Memory B cell (primary cell): ENCODE measurements at places on chromosomes 11 and 22.

GRCh38 chr11:86483940-86484794 lies 109.5 kb downstream of the CCDC81 start:
- no peak for DNase-seq

- no peak for DNase-seq
Measured at GRCh38 chr11:61332281-61332796, 566 bp downstream of the DDB1 start.

DNA sequence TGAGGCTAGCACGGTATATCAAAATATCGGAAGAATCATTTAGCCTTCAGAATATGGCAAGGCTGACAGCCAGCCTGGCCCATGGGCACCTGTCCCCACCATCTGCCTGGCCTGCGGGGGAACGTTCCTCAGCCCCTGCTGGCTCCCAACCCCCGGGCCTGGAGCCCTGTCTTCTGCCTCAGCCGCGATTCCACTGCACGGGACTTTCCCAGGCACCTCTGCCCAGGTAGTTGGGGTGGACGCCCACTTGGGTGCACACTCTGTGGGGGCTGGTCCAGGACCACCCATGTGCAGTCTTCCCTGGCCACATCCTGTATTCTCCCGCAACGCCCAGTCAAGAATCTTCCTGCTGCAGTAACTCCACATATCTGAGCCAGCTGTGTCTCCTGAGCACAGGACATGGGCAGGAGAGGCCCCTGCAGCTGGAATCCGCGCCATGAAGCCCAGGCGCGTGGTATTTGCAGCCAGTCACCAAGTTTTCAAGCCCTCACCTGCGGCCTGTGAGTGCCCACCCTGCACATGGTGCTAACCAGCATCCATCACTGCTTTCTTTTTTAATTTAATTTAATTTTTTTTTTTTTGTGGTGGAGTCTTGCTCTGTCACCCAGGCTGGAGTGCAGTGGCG lies 77.9 kb downstream of the KCNQ1 start:
- DNase-seq, result no peak

DNA sequence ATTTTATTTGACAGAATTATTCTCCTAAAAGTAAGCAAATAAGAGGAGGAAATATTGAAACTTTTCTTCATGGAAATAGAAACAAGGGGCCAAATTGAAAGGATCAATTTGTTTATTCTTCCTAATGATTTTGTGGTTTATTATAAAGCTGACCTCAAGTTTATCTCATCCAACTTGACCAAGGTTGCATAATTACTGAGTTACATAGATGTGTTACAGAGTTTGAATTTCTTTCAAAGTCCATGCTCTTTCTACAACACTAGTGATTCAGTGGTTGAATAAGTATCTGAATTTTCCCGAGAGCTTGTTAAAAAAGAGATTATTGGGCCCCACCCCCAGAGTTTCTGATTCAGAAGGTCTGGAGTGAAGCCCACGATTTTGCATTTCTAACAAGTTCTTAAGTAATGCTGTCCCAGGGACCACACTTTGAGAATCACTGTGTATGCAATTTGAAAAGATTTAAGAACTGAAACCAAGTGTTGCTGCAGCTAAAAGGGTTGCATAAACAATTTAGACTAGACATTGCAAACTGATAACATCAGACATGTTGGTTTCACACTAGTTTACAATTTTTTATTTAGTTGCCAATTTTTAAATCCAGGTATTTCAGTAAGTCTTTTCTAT lies 485.7 kb upstream of the ANO5 start:
- no peak for DNase-seq

GRCh38 chr11:112174789-112175598 lies at the start of gene BCO2:
Gene BCO2 (plus strand): TSS chr11:112175512. CDS start chr11:112175602, 90 bp downstream.
- peak; percentile 20 for DNase-seq

GRCh38 chr22:25624476-25624875 lies 60.0 kb downstream of the GRK3 start:
- no peak for DNase-seq

DNA sequence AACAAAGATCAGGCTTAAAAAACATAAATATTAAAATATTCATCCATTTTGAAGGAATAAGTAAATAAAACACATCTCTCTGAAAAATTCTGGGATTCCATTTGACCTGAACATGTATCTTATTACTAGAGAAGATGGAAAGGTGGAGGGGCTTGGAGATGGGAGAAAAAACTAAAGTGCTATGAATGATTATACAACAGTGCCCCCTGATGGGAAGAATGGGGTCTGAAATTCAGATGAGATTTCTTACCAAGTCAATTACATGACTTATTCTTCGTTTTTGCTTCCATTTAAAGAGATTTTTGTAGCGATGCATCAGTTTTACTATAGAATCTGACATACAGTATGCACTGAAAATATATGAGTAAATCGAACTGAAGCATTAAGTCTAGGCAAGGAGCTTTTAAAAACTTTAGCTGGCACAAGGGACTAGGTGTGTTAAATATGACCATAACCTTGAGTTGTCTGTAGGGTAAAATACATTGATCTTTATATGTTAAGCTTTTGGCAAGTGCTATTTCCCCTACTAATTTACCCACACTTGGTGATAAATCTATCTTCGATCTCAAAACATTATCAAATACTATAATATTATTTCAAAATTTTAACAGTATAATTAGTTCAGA lies 718.8 kb downstream of the CNTN5 start:
- DNase-seq, result no peak

GRCh38 chr11:94595076-94595475 lies 27.9 kb downstream of the PIWIL4 start:
- no peak for DNase-seq

DNA sequence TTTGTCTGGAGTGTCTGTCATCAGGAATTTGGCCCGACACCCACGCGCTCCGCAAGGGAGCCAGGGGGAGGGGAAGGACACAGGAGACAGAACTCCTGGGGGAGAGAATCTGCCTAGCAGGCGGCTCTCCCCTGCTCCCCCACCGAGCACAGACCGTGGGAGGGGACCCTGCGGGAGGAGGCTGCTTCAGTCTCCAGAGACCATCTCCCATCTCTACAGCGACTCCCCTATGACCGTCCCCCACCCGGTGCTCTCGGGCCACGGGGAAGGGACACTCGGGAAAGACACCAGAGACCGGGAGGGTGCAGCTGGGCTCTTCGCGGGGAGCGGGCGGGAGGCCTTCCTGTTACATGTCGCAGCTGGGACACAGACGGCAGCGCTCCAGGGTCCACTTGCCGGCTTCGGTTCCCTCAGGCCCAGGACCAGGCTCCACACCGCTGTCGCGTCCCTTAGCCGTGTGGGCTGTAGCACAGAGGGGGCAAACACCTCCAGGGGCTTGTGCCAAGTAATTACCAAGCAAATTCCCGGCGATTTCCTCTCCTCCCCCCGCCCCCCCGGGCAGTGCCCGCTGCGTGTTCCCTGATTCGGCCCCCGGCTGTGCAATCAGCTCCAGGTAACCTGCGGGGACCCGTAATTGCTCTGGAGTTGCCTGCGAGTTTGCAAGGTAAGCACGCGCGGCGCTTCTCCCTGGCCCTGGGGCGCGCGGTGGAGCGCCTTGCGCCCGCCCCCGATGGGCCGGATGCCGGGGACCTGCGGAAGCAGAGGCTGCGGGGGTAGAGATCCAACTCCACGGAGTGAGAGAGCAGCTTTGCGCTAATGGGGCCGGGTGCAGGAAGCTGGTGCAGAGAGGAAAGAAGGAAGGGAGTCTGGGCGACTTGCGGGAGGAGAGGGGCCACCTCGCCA lies 155.1 kb upstream of the CADM1 start:
- no peak for DNase-seq

DNA sequence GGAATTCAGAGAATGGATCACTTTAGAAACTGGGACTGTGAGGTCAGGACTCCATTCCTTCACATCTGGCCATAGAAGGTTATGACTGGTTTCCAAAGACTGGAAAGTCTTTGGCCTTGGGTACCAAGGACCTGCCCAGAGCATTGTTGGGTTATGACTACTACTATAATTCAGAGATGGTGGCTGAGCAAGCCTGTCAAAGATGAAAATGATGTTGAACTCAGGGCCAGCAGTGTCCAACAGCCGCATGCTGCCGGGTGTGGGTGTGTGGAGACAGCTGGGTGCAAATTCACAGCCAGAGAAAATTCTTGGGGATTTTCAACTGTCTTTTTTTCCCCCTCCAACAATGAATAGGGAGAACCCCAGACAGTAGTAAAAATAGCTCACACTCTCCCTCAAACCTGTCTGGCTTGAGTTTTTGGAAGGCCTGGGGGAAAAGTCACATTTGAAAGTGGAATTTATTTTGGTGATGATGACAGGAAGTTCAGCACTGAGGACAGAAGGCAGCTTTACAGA lies 166.8 kb upstream of the NCAM1 start:
- no peak for DNase-seq

DNA sequence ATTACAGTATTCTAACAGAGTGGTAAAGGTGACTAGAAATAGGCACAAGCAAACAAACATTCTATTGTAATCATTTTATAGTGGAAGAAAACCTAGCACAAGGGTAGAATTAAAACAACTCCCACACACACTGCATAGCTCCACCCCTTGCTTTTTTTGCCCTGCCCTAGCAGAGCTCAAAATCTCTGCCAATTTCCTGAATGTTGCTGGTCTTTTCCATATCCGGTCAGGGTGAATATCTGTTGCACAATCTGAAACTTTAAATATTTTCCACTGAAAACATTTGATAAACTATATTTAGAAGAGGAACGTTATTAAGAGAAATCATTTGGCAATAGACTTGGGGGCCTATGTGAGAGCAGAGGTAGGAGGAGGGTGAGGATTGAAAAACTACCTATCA lies 2.7 kb downstream of the SPA17 start:
- DNase-seq, result no peak

GRCh38 chr11:18495271-18495670 lies 31.5 kb downstream of the TSG101 start:
- no peak for DNase-seq

DNA sequence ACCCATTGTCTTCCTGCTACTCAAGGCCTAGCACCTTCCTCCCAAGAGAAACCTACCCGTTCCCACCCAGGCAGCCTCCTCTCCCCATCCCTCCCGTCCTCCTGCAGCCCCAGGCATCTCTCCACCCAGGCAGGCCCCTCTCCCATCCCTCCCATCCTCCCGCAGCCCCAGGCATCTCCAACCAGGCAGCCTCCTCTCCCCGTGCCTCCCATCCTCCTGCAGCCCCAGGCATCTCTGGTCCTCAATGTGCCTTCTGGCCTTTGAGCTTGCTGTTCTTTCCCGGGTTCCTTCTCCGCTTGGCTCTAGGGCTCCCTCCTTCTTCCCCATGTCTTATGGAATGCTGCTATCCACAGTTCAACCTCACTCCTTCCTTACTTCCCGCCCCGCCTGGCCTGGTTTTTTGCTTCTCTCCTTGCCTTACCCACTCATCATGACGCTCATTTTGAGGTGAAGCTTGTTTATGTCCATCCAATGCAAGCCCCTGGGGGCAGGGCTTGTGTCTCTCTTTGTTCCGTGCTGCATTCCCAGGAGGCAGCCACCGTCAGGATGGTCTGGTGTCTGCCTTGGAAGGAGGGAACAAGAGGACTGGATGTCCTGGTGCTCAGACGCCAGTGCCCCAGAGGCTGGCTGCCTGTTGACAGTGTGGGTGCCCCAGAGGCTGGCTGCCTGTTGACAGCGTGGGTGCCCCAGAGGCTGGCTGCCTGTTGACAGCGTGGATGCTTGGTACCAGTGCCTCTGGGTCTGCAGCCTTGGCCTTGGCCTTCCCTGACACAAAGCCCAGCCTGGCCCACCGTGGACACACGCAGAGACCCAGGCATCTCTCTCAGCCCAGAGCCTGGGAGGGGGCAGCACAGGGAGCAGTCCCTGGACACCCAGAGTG lies 815.7 kb downstream of the BRD1 start:
- no peak for DNase-seq

GRCh38 chr11:59918987-59919589 lies 19.1 kb upstream of the OOSP1 start:
- no peak for DNase-seq
